Omental fat pad (tissue), 4 donors: ENCODE measurements at places on chromosomes 12 and 14. TPM values are rescaled to one million over a fixed set of nuclear protein-coding genes. Genes with fewer than 3 reads are reported as not detected.

- no peak for DNase-seq
Observed at GRCh38 chr12:89552376-89552775, 26.5 kb upstream of the POC1B start.

WSCD2 gene
- total RNA-seq, result 0.50 TPM

DENND5B gene
- 15.8 TPM for total RNA-seq

DNA sequence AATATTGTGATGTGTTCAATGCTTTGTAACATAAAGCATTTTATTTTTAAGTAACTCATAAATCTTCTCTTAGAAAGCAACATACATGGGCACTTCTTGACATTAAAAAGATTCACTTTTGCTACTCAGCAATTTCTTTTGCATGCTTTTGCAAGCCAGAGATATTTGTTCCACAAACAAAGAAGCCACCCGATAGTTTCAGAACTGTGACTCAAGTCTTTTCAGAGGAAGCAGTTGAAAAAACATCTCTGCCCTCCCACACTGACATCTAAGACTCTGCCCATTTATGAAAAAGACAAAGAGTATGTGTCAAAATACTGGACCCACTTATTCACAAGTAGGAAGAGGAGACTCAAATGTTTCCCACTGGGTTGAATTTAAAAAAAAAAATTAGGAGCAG lies 7.5 kb downstream of the APPL2 start:
- no peak for DNase-seq

DNA sequence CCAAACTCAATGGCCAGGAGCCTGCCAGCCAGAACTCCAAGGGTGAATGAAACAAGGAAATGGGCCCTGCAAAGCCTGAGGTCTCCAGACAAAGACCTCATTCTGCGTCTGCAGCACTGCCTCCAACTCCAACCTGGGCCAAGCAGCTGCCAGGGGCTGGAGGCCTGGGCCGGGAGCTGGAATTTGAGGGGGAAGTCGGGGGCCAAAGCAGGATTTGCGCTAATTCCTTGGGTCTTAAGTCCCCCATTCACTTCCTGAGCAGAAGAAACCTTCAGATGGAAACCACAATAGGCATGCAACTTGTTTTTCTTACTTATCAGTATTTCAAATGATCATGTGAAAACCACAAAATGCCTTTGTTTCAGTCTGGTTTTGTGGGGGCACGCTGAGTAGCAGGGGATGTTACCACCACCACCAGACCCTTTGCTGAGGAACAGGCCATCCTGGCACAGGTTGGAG lies 23.0 kb upstream of the TC2N start:
- no peak for DNase-seq

DNA sequence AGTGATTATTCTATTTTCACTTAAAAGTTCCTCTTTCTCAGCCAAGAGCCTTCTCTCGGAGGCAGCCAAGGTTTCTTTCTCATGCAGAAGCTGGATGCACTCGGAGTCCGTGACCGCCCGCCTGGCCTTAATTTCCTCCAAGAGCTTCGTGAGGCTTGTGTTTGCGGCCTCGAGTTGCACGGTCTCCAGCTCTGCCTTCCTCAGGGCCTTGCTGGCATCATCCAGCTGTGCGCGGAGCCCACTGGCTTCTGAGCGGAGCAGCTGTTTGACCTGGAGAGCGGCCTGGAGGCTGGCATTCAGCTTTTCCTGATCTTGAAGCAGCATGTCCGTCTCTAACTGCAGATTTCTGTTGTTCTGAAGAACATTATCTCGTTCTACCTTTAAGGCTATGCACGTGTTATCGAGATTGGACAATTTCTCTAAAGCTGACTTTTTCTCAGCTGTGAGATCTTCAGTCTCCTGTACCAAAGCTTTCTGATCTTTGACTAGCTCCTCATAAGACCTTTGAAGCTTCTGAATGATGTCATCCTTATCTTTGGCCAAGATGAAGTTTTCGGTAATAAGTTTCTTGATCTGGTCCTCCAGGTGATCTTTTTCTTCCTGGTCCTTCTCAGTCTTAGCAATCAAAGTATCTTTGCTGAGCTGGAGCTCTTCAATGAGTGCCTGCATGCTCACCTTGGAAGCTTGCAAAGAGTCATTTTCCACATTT lies 57.2 kb upstream of the VPS33A start:
- DNase-seq, result no peak

HOXC10 gene
- total RNA-seq, result not detected

NRDE2 gene
- total RNA-seq, result 15.4 TPM

DNA sequence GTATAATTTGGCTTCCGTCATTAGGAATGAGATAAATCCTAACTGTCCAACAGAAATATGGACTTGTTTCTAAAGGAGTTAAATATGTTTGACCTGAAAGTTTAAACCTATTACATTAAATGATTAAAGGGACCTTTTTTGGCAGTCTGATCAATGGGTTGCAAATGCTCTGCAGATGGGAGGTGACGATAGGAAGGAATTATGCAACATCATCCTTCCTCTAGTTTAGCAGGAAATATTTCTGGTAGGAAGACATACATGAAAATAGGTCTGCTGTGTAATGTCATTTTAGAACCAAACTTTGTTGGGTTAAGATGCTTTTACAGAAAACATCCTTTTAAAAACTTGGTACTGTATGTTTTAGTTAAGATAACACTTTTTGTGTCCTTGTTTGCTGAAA lies 2.6 kb downstream of the LRRC10 start:
- DNase-seq, result no peak

ERBB3 gene
- total RNA-seq, result 2.9 TPM

KCNH3 gene
- 0.84 TPM for total RNA-seq

KRT74 gene
- total RNA-seq, result not detected

EID3 gene
- 12.8 TPM for total RNA-seq

PZP gene
- total RNA-seq, result 0.12 TPM

DNA sequence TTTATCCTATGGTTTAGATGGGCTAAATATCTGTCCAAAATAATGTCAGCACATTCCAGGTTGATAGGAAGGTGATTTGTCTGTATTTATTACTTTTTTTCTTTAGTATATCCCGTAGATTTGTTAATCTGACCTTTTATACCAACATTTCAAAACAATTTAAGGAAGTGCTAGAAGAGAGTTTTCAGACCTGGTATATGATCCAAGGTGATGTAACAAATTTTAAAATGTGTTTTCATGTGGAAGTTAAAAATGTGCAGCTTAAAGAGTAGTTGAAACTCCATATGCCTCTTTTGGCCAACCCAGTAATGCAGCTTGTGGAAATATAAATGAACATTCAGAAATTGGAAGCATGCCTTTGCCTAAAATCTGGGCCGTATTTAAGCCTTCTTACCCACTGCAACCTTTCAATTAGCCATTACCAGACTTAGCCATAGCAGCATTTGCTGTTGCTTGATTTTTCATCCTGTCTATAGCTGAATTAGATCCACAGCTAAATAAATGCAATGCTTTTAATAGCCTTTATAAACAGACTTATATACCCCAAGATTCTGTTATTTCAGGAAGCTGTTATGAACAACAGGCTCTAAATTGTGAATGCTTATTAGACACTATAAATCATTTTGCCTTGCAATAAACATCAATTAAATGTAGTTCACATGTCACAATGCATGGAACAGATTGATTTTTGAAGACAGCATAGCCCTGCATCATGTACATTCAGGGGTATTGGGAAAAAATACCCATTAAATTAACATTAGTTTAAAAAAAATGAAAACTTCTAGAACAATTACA lies 271.2 kb downstream of the PDZRN4 start:
- no peak for DNase-seq

GRCh38 chr12:96872961-96873360 lies 34.1 kb upstream of the NEDD1 start:
- DNase-seq, result no peak

GRCh38 chr14:96599076-96599475 lies 96.9 kb downstream of the PAPOLA start:
- no peak for DNase-seq

DNA sequence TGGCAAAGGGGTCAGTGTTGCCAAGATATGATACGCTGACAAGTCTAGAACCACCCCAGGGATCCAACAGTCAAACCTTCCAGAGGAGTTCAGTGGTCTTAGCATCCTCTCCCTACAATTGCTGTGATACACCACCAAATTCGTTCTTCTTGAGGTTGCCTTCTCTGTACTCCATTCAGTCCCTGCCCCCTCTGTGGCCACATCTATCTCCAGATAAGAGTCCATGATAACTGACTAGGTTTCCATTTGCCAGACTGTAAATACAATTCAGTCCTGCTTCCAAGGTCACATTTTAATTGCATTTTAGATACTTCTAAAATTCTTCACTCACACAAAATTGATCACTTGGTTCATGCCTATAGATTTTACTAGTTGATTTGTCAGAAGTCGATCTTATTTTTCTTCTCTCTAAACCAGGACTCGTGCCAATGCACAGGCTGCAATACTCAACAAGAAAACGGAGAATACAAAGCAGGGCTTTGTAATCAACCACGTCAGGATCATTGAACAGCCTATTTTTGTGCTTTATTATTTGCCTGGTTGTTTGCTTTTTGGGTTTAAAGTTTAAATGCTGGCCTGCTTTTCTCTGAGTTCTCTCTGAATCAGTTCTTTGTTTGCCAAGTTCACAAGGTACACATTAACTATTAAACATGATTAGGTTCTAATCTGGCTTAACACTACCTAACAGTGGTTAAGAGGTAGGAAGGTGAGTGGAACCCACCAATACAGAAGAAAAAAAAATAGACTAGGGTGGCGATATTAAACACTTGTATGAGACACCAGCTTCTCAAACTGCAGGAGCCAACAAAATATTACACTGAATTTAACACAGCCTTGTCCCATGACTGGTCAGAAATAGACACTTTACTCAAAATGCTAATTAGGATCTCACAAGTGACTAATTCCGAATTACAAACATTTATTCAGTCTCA lies 5.3 kb upstream of the TSPAN8 start:
- no peak for DNase-seq

DNA sequence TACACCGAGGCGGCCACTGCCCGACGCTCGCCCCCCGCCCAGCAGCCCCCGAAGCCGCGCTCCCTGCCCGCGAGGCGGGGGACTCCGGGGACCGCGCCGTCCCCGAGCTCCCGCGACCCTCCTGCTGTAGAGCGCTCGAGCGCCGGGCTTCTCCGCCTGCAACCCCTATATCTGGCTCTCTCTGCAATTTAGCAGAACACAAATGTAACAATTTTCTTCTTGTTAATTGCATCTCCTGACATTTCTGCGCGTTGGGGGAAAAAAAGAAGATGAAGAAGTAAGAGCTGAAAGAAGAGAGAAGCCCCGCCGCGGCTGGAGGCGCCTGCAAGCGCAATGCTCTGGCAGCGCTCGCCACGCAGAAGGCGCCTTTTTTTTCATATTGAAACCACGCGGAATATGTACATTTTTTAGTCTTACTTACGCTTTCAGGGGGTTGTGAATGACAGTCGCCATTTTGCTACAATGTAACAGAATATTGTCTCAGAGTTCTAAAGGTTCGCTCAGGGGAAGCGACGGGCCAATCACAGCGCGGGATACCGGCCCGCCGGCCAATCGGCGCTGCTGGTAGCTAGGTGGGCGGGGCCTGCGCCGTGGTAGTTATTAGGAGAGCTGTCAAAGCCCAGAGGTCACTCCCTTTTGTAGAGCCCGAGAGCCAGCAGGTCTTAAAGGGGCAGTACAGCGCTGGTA lies at the start of gene DPF3:
TSS of gene DPF3 (minus strand) at position 466 of the 687 bp plus-strand sequence. CDS start at position 453, 13 bp downstream.
- DNase-seq, result peak; percentile 96

SDR9C7 gene
- total RNA-seq, result not detected

GRCh38 chr12:94149119-94149780 lies 873 bp downstream of the PLXNC1 start:
- no peak for DNase-seq

GRCh38 chr14:61322799-61323290 lies 1.5 kb downstream of the PRKCH start:
- no peak for DNase-seq

DNA sequence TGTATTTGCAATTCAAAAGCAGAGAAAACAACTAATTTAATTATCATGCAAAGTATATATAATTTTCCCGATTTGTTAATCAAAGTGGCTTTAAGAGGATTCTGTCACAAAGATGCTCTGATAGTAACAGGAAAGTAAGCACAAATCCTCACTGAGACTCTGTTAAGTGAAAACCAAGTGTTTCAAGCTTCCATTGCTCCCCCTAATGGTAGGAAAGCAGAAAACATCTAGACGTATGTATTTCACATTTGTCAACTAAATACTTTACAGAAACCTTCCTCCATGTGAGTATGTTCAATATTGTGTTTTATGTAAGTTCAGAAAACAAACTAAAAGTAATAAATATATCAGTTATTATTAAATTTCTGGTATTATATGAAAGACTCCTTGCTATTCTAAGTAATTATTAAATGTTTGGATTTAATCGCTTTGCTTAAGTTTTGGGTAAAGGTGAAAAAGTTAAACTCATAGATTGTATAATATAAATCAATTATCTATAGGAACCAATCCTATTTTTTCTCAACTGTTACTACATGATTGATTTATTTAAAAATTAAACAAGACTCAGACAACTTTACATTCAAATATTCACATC lies 1.5 kb upstream of the NTS start:
- DNase-seq, result no peak

- no peak for DNase-seq
Observed at GRCh38 chr14:55123101-55123500, 6.0 kb upstream of the LGALS3 start.

DNA sequence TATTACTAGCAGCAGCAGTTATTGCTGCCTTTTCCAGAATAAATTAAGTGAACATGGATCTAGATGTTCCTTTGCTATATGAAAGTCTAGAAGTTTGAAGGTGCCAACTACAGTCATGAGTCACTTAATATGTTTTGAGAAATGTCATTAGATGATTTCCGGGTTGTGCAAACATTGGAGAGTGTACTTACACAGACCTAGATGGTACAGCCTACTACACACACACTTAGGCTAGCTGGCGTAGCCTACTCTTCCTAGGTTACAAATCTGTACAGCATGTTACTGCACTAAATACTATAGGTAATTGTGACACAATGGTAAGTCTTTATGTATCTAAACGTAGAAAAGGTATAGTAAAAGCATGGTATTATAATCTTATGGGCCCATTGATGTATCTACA lies 368.1 kb downstream of the PDZRN4 start:
- DNase-seq, result no peak

DNA sequence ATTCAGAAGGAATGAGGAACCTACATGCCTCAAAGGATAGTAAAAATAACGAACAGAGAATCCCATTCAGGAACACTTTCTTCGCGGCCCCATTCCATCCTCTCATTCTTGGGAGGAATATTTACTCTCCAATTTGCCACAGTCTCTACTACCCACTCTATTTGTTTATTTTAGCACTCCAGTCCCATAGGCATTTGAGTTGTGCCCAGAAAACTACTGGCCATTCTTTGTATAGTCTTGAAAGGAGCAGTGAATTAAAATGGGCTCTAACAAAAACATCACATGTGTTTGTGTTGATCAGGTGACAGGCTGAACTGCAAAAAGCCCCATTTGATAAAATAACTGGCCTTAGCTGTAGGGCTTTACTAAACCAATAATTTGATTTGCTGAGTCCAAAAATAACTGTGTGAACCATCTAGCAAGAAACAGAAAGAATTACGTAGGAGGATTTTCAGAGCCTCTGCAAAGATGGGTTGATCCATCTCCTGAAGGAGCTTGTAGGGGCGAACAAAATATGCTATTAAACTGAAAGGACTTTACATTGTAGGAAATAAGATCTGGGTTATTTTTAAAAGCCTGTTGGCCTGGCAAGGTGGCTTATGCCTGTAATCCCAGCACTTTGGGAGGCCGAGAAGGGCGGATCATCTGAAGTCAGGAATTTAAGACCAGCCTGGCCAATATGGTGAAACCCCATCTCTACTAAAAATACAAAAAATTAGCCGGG lies 142.3 kb upstream of the CPNE8 start:
- DNase-seq, result no peak

GRCh38 chr14:91839749-91840148 lies 27.6 kb downstream of the TC2N start:
- DNase-seq, result no peak
